ENCODE measurements at places on chromosomes 11 and 22. TPM values are rescaled to one million over a fixed set of nuclear protein-coding genes. Genes with fewer than 3 reads are reported as not detected.

GRCh38 chr22:21807544-21808529 lies 59.6 kb downstream of the MAPK1 start:
- no peak for DNase-seq

- no peak for DNase-seq
Measured at GRCh38 chr11:35088226-35088625, 50.7 kb upstream of the CD44 start.

- DNase-seq: no peak
Measured at GRCh38 chr22:39925909-39926679, 25.2 kb downstream of the GRAP2 start.

Gene RAB39A
- total RNA-seq: not detected

Gene PDGFB
- 6.6 TPM for total RNA-seq

Gene OR10D3
- not detected for total RNA-seq

All from uterus (tissue), 4 donors.